NCI-H1417 treated with DMSO at 0.1 percent for 48 hours (cell line): ENCODE measurements at places on chromosomes 5 and 9.

DNA sequence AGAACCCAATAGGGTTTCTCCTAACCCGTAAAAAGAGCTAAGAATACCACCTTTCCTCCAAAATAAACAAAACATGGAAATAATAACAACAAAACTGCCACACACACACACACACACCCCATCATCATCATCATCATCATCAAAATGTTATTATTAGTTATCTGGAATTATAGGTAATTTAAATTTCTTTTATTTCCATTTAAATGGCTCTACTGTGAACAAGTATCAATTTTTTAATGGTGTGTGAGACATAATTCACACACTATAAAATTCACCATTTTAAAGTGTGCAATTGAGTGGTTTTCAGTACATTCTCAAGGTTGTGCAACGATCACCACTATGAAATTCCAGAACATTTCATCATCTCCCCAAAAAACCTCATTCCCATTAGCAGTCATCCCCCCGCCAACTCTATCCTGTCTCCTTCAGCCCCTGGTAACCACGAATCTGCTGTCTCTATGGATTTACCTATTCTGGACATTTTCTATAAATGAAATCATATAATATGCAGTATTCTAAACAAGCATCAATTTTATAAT lies 172.7 kb downstream of the ROR2 start:
- no peak for DNase-seq

DNA sequence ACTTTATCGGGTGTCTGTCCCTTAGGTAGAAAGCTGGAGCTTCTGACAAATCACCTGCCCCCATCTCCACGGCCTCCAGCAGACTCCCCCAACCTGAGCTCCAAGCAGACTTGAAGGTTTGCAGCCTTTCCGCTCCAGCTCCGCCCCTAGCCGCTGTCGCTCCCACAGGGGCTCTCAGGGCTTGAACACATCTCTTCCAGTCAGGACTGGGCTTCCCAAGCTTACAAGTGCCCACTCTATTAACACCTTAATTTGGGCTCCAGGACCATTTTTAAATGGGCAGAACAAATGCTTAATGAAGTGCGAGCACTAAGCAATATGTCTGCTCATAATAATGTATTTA lies 17.2 kb upstream of the SLC25A51 start:
- DNase-seq: no peak

DNA sequence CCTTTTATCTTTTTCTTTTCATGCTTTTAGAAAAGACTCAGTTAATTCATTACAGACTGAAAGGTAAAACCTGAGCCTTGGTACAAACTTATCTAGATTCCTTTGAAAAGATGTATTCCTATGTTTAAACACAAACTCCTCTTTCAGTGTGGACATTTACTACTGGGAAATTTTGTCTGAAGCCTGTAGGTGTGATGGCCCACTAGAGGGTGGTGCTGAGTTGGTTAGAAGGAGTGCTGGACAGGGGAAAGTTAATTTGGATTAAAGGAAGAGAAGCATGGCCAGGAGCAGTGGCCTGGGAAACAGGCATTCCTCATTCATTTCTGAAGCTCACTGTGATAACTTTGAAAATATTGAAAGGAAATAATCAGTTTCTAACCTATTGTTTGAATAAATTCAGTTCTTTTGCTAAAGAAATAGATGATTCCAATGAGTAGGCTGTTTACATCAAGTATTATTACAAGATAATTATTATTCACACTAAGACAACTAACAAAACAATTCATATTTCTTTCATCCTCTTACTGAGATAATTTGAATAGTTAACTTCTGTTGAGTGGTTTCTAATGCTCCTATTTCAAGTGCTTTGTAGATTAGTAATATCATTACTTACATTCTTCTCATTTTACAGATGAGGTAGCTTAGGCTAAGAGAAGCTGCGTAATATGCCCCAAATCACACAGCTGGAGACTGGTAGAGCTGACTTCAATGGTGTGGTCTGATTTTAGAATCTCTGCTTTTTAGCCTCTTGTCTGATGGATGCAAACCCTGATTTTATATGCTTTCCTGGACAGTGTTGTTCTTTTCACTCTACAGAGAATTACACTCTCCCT lies 150.9 kb downstream of the ADGRV1 start:
- no peak for DNase-seq

DNA sequence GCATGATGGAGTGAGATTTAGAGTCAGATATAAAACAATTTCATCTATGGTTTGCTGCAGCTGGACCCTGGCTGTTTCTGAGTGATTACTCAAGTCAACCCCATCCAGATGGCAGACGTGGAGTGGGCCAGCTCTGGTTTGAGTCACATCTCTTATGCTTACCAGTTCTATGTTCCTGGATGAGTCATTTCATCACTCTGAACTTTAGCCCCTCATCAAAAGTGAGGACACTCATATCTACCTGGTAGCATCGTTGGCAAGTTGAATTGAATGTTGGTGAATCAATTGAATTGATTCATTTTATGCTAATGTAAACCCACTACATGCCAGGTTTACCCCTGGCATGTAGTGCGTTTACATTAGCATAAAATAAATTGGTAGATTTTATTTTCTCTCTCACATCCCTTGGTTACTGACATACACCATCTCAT lies 176.4 kb downstream of the FGF18 start:
- no peak for DNase-seq

DNA sequence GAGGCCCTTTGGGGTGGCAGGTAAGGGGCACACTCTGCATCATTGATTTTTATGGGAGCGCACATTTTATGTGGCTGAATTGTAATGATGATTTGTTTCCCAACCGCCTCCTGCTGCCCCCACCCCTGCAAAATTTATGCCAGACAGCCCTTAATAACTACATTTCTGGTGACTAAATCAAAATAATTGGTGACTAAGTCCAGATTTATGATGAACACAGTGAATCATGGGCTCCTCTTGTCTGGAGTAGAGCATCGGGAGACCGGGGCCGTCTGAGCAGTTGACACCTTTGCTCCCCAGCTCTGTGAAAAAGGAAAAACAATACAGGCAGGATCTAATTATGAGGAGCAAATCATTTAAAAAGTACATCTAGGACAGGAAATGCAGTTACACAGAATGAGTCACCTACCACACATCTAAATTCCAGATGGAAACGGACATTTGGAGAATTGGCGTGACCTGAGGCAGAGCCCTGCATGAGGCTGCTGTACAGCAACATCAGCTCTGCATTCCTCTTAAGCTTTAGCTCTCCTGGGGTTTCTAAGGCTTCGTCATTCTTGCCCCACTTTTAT lies 58.9 kb downstream of the DOCK2 start:
- no peak for DNase-seq

- DNase-seq: no peak
Measured at GRCh38 chr9:81071108-81071507, 618.2 kb downstream of the TLE1 start.

- no peak for DNase-seq
Measured at GRCh38 chr9:35962126-35962906, 4.4 kb upstream of the OR2S2 start.

GRCh38 chr5:1474866-1475543 lies 29.8 kb upstream of the SLC6A3 start:
- DNase-seq: no peak
